ENCODE measurements at places on chromosomes 7 and 10.

GRCh38 chr7:66732439-66732838, 8.1 kb upstream of the RABGEF1 start:
- no peak for DNase-seq

DNA sequence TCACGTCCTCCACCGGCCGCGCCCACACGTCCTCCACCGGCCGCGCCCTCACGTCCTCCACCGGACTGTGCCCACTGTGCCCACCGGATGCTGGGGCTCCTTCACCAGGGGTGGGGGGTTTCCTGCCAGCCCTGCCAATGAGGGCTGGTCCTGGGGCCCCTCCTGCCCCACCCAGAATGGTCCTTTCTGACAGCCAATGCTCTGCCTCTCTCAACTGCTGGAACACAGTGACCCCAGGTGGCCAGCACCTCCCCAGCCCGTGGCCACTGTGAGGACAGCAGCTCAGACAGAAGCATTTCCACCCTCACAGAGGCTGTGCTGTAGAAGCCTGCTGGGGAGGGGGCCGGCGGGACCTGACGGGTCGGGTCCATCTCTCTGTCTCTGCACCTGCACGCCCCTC, 90.1 kb upstream of the DNAAF5 start:
- no peak for DNase-seq

GRCh38 chr7:157870644-157871290, 534.0 kb downstream of the DNAJB6 start:
- DNase-seq, result no peak

DNA sequence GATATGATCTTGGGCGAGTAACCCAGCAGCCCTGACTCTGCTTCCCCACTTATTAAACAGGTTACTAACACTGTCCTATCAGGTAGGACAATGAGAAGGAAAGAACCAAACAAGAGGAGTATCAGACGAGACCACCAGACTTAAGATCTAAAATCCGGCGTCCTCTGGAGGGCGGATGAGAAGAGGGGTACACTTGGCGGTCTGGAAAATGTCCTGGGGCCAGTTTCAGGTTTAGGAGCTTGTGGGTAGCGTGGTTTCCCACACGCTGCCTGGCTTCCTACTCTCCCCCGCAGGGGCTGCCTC, 635 bp downstream of the ZNF32 start:
- DNase-seq, result no peak

GRCh38 chr7:102152672-102153598, 133.7 kb upstream of the SH2B2 start:
- DNase-seq, result no peak

GRCh38 chr7:126211875-126212274, 1040.9 kb downstream of the GRM8 start:
- DNase-seq, result no peak

GRCh38 chr10:101859530-101859929, 15.9 kb upstream of the KCNIP2 start:
- no peak for DNase-seq

DNA sequence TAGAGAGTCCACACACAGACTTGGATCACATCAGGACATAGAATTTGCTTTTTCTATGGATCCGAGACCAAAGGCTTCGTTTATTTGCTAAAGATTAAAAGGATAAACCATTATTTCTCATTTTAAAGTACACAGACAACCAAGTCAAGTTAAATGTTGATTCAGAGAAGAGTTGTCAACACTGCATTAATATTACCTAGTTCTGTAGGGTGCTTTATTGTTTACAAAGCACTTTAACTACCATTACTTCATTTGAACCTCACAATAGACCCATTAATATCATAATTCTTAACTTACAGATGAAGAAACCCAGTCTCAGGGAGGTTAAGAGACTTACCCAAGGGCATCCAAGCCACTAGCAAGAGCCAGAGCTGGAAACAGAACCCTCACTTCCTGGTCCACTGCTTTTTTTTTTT, 43.2 kb upstream of the GSAP start:
- no peak for DNase-seq

- no peak for DNase-seq
Measured at GRCh38 chr7:32948202-32948601, 9.0 kb upstream of the FKBP9 start.

DNA sequence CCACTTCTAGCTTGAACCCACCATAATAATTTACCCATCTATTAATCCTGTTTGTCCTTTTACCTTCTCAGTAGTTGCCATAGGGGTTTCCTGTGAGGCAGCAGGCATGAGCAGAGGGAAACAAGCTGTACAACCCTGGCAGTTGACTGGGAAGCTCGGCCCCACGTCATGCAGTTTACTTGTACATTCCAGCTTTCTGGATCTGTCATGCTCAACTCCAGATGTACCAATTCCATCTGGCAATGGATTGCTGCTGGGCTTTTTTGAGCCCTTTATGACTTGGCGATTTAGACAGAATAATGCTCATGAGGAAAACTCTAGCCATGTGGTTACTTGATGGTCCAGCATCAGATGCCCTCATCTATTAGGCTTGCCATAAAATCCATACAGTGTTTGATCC, 112.5 kb downstream of the GNAI1 start:
- no peak for DNase-seq

- no peak for DNase-seq
Measured at GRCh38 chr7:36512616-36513015, 123.0 kb downstream of the ANLN start.

GRCh38 chr7:152931633-152932032, 172.1 kb downstream of the ACTR3B start:
- no peak for DNase-seq

DNA sequence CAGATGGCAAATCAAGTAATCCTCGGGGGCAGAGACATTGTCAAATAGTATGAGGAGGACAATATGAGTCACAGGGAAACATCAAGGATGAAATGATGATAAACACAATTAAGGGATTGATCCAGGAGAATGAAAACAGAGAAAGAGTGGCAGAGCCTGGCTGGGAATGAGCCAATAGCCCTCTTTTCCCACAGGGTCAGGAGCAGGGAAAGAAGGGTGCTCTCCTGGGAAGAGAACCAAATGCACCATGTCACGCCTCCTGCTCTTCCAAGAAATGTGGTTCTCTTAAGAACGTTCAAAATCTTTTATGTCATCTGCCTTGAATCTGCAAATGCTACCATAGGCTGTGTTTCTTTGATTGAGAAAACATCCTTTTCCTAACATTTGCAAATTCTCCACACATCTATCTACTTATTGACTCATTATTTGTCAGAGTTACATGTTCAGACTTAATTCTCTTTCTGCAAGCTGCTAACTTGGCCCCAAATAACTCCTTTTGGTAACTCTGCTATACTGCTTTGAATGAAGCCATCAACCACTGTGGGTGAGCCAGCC, 50.6 kb downstream of the HIPK2 start:
- no peak for DNase-seq

- DNase-seq, result no peak
Measured at GRCh38 chr10:125024497-125025234, 82.7 kb downstream of the ZRANB1 start.

- DNase-seq, result no peak
Measured at GRCh38 chr7:45055016-45055415, 33.8 kb downstream of the NACAD start.

GRCh38 chr10:71336632-71337031, 17.6 kb downstream of the SLC29A3 start:
- no peak for DNase-seq

DNA sequence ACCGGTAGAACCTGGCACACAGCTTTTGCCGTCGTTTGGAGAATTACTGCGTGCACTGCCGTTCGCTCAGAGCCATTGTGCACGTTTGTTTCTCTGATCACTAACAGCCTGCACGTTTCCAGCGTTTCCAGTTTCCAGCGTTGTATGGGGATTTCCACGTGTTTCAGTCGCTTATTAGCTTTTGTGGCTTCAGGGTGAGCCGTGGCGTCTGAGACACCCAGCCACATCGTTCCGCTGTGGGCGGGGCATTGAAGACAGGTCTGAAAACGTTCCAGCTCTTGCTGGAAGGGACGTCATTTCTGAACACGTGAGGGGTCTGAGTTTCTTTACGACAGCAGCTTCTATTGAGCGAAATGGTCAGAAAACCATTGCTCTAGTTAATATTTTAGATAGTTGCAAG, 164.8 kb downstream of the DNAJB6 start:
- no peak for DNase-seq

Data from stimulated activated CD4-positive, alpha-beta T cell treated with anti-CD3 and anti-CD28 coated beads, Interleukin-1b, Interleukin-23, amount 100 ng/mL, for 24 hours (primary cell).